T-helper 17 cell (primary cell): ENCODE measurements at places on chromosomes 7 and 10.
A peak's percentile ranks its signal among the peaks of the same experiment; 100 is the strongest.

DNA sequence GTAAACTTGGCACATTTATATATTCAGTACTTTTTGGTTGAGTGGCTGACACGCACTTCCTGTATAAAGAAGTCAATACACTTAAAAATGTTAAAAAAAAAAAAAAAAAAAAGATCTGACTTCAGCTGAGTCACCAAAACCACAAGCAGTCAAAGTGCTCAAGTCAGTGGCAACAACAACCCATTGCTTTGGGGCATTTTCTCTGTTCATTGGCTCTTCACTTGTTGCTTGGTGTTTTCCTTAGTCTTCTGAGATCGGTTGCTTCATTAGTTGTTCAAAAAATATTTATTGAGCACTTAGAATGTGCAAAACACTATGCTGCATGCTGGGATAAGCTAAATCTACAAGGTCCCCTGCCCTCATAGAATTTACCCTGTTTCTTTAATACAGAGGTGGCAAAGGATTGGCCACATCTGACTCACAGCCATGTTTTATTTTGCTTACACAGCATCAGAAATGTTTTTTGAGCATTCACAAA, 63.7 kb downstream of the ZNRF2 start:
- peaks cover 38% of the 10 kb centered on the region for H3K4me1 ChIP-seq
- no peaks in the 10 kb centered on the region for H3K27me3 ChIP-seq
- no peaks in the 10 kb centered on the region for H3K36me3 ChIP-seq

DNA sequence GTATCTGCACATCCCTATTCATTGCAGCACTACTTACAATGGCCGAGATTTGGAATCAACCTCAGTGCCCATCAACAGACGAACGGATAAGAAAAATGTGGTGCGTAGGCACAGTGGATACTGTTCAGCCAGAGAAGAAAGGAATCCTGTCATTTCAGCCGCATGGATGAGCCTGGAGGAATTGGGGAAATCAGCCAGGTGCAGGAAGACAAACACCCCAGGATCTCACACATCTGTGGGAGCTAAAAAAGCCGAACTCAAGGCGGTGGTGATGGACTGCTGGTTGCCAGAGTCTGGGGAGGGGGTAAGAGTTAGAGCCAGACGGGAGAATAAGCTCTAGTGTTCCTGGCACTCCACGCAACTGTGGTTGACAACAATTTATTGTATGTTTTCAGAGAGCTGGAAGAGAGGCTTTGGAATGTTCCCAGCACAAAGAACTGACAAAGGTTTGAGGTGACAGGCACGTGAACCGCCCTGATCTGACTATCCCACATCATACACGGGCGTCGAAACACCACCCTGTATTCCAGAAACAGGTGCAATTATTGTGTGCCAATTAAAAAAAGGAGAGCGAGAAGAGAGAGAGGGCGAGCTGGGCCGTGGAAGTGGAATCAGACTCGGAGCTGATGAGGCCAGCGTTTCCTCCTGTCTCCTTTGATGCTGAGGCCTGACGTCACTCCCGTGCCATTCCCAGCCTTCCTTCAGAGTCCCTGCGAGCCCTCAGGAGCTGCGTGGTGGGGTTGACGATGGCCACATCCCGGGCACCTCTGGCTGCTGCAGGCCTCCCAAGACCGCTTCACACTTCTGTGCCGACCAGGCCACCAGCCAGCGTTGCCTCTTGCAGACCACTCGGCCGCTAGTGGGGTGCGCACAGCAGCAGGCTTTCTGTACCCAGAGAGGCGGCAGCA, 189.5 kb downstream of the DNAJB6 start:
- peaks cover 24% of the 10 kb centered on the region for H3K27me3 ChIP-seq
- H3K4me3 ChIP-seq = no peak overlapping the region
- DNase-seq = no peak

DNA sequence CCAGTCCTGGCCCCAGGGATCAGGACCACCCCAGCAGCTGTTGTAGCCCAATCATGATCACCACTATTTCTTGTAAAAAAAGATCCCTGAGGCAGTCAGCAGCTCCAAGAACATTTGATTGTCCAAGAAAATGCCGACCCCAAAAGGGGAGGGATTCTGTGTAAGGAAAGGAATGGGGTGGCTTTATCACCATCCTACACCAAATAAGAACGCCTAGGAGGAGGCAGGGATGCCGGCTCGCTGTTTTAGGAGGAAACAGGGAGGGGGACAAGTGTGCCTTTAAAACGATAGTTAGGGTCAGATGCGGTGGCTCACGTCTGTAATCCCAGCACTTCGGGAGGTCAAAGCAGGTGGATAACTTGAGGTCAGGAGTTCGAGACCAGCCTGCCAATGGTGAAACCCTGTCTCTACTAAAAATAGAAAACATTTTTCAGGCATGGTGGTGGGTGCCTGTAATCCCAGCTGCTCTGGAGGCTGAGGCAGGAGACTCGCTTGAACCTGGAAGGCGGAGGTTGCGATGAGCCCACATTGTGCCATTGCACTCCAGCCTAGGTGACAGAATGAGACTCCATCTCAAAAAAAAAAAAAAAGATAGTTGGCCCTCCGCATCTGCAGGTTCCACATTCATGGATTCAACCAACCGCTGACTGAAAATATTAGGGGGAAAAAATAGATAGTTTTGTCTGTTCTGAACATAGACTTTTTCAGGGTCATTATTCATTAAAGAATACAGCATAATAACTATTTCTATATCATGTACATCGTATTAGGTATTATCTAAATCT, 63.6 kb downstream of the PDIA4 start:
- no peak for DNase-seq
- H3K27me3 ChIP-seq = no peaks in the 10 kb centered on the region
- no peaks in the 10 kb centered on the region for H3K36me3 ChIP-seq

- H3K27ac ChIP-seq = no peak overlapping the region
- H3K4me3 ChIP-seq = no peak overlapping the region
- no peak for DNase-seq
- peaks cover 5% of the 10 kb centered on the region for H3K4me1 ChIP-seq
Measured at GRCh38 chr7:129719980-129720732, 108.6 kb downstream of the NRF1 start.

- H3K4me3 ChIP-seq = no peak overlapping the region
- peak; percentile 4 for DNase-seq
- H3K4me1 ChIP-seq = peaks cover 23% of the 10 kb centered on the region
Measured at GRCh38 chr7:2017914-2018568, 214.7 kb downstream of the MAD1L1 start.

DNA sequence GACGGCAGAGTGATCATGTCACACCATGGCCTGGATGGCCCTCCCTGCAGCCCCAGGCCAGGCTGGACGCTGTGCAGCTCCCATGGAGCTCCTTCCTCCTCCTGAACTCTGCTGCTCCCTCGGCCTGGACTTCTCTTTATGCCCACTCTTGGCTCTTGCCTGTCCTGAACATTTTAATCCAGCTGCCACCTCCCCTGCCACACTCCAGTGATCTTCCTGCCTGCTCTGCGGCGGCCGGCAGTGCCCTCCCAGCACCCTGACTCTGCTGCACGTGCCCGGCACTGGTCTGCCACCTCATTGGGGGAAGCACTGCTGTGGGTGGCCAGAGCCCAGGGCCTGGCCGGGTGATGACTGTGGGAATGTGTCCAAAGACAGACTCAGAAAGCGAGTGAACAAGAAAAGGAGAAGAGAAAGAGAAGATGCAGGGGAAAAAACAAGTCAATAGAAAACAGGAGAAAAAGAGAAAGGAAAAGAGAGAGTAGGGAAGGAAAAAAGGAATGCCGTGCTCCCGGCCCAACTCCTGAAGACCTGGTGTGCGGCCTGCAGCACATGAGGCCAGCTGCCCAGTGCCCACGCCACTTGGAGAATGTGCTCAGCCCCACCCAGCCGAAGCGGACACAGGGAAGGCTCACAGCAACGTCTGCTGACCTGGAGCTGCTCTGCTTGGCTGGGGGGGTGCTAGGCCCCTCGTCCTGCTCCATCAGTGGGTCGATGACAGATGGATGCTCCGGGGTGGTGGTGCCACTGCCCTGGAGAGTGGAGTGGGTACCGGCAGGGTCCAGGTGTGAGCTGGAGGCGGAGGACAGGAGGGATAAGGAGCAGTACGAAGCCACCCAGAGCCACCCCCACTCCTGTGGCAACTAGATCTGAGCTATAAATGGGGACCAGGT, 115.9 kb downstream of the DLG5 start:
- no peak for DNase-seq
- H3K27me3 ChIP-seq = no peaks in the 10 kb centered on the region
- H3K4me3 ChIP-seq = no peak overlapping the region
- peaks cover 3% of the 10 kb centered on the region for H3K4me1 ChIP-seq

- H3K27me3 ChIP-seq = peaks cover 24% of the 10 kb centered on the region
- H3K27ac ChIP-seq = no peak overlapping the region
- H3K36me3 ChIP-seq = no peaks in the 10 kb centered on the region
- H3K4me1 ChIP-seq = no peaks in the 10 kb centered on the region
Measured at GRCh38 chr10:77546042-77546441, 91.6 kb downstream of the KCNMA1 start.

DNA sequence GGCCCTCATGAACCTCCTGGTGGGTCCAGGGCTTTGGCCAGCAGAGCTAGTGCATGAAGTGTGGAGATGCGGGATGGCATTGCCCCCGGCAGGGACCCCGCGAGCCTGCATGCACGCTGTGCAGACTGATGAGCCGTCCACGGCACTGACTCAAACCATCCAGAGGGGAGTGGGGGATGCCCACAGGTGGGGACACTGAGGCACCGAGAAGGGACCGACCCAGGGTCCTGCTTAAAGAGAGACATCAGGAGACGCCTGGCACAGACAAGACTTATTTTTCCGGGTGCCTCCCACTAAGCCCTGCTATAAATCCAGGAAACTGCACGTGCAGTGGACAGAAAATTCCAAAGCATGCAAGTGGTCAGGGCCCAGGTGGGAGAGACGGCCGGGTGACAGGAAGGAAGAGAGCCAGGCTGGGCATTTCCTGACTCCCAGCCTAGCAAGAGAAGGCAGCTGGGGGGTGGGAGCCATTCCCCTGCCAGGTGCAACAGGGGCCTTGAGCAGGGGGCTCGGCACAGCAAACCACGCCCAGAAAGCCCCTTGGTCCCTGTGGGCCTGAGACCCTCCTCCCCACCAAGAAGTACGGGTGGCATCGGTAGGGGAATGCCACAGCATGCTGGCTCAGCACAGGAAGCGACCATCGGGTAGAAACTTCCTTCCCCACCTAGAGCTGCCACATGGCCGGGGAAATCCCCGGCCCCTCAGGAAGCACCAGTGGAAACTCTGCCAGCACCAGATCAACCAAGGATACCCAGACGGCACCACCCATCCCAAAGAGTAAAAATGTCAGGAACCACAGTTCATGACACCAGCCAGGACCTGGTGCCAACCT, 91.5 kb downstream of the FOXL3 start:
- H3K4me3 ChIP-seq = peak overlapping the region; percentile 75
- H3K27ac ChIP-seq = peak overlapping the region; percentile 87
- H3K4me1 ChIP-seq = peaks cover 24% of the 10 kb centered on the region
- peak; percentile 27 for DNase-seq
- H3K36me3 ChIP-seq = no peaks in the 10 kb centered on the region

GRCh38 chr7:38801786-38802185, 107.2 kb downstream of the VPS41 start:
- no peaks in the 10 kb centered on the region for H3K27me3 ChIP-seq
- peaks cover 2% of the 10 kb centered on the region for H3K36me3 ChIP-seq
- peaks cover 15% of the 10 kb centered on the region for H3K4me1 ChIP-seq
- H3K4me3 ChIP-seq = no peak overlapping the region
- no peak for DNase-seq

GRCh38 chr7:1588978-1589377, 19.1 kb upstream of the PSMG3 start:
- H3K27ac ChIP-seq = no peak overlapping the region
- no peak overlapping the region for H3K4me3 ChIP-seq
- H3K4me1 ChIP-seq = peaks cover 18% of the 10 kb centered on the region
- H3K27me3 ChIP-seq = peaks cover 37% of the 10 kb centered on the region
- no peak for DNase-seq
- peaks cover 6% of the 10 kb centered on the region for H3K36me3 ChIP-seq

DNA sequence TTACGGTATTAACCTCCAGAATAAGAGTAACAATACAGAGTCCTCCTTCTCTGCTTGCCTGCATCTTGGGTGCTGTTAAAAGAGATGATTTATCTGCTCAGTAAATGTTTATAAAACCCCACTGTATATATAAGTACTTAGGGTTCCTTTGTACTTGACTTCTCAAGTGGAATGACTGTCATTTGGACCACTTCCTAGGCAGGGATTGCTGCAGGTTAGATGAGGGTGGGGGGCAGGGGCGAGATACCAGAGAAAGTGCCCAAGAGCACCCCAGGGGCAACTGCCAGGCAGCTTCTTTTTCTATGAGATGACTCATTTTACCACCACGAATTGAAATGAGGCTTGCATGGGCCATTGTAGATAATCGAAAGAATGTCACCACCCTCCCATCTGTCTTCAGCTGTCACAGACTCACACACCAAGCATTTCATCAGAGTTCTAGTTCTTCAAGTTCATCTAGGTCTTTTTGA, 421.9 kb upstream of the GALNT17 start:
- no peaks in the 10 kb centered on the region for H3K27me3 ChIP-seq
- H3K27ac ChIP-seq = peak overlapping the region; percentile 3
- H3K4me1 ChIP-seq = peaks cover 8% of the 10 kb centered on the region
- H3K36me3 ChIP-seq = no peaks in the 10 kb centered on the region
- no peak for DNase-seq

GRCh38 chr7:10412422-10413019, 561.2 kb upstream of the PHF14 start:
- no peaks in the 10 kb centered on the region for H3K4me1 ChIP-seq
- H3K27me3 ChIP-seq = no peaks in the 10 kb centered on the region
- DNase-seq = no peak
- H3K27ac ChIP-seq = no peak overlapping the region

GRCh38 chr10:75165684-75166622, 44.6 kb upstream of the VDAC2 start:
- peaks cover 29% of the 10 kb centered on the region for H3K4me1 ChIP-seq
- peak overlapping the region; percentile 79 for H3K4me3 ChIP-seq
- no peak for DNase-seq
- peaks cover 2% of the 10 kb centered on the region for H3K36me3 ChIP-seq

- no peak overlapping the region for H3K4me3 ChIP-seq
- H3K36me3 ChIP-seq = no peaks in the 10 kb centered on the region
- DNase-seq = no peak
Measured at GRCh38 chr10:95260909-95261552, 29.8 kb downstream of the PDLIM1 start.

- no peak overlapping the region for H3K27ac ChIP-seq
- no peak for DNase-seq
- no peaks in the 10 kb centered on the region for H3K27me3 ChIP-seq
- no peaks in the 10 kb centered on the region for H3K36me3 ChIP-seq
- H3K4me3 ChIP-seq = no peak overlapping the region
Measured at GRCh38 chr7:73865738-73866445, 4.9 kb downstream of the TMEM270 start.

DNA sequence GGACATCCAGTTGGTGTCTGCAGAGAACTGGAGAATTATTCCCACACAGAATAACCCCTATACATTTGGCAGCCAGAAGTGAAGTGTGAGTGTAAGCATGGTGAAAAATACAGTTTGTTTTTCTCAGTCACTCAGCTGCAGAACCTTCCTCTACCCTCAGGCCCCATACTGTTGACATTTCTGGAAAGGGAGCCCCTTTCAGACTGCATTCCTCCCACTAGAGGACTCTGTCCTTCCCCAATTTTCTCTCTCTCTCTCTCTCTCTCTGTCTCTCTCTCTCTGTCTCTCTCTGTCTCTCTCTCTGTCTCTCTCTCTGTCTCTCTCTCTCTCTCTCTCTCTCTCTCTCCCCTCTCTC, 86.8 kb upstream of the STEAP1B start:
- H3K36me3 ChIP-seq = no peaks in the 10 kb centered on the region
- no peak overlapping the region for H3K4me3 ChIP-seq
- H3K27me3 ChIP-seq = peaks cover 24% of the 10 kb centered on the region
- no peak overlapping the region for H3K27ac ChIP-seq

GRCh38 chr10:63812501-63812900, 291.3 kb downstream of the REEP3 start:
- no peak overlapping the region for H3K4me3 ChIP-seq
- no peaks in the 10 kb centered on the region for H3K27me3 ChIP-seq
- H3K27ac ChIP-seq = no peak overlapping the region
- H3K36me3 ChIP-seq = no peaks in the 10 kb centered on the region
